Right lung (tissue), 10 donors: ENCODE measurements at places on chromosomes 6 and 20.

DNA sequence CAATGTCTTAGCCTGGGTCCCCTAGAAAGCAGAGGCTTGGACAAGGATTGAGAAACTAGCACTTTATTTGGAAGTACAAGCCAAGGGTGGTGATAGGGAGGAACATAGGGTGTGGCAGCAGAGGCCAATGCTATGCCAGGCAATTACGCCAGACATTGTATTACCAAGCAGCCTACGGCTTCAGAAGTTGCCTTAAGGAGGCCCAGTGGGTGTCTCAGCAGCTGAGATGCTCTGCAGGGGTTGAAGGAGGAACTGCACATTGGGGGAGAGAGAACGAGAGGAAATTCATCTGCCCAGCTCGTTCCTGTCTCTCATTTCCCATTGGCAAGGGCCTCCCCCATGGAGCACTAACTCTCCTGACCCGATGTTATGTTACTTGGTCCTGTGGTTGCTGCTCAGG, 859 bp downstream of the C20orf202 start:
- DNase-seq, result no peak

DNA sequence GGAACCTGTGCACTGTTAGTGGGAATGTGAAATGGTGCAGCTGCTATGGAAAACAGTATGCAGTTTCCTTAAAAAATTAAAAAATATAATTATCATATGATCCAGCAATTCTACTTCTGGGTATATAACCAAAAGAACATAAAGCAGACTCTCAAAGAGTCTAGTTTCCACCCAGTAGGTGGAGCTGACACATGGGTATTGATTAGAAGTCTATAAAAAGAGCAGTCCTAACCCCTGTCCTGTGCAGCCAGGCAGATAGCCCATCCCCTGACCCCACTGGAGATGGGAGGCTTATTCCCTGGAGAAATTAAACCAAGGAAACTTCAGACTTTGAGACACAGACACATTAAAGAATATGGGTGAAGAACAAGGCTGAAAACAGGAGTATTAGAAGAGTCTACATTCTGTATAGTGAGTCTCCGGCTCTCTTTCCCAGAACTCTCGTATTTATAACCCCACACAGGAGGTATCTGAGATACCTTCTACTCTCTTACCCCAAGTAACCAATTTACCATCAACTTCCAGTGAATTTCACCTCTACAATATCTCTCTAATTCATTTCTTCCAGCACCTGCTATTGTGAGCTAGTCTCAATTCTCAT, 92.3 kb downstream of the SEL1L2 start:
- no peak for DNase-seq

DNA sequence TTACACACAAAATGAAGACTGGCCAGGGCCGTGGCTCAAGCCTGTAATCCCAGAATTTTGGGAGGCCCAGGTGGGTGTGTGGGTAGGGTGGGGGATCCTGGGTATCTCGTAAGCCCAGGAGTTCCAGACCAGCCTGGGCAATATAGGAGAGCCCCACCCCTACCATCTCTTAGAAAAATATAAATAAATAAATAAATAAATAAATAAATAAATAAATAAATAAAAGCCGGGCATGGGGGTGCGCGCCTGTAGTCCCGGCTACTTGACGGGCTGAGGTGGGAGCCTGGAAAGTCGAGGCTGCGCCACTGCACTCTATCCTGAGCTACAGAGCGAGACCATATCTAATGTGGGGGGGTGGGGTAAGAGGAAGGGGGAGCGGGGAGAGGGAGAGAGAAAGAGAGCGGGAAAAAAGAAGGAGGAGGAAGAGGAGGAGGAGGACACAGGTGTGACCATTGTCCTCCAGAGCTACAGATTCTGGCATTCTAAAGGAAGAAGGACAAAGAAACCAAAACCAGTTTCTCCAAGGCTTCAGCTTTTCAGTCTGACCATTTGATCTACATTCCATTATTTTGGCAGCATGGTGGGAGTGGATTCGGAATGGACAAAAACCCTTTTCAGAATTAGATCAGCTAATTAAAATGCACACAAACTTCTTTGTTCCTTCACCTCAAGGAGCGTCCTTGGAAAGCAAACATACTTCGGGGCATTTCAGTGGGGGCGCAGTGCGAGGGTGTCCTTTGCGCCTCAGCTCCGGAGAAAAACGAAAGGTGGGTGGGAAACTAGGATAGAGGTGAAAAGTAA, 577 bp upstream of the C6orf141 start:
- DNase-seq, result no peak

DNA sequence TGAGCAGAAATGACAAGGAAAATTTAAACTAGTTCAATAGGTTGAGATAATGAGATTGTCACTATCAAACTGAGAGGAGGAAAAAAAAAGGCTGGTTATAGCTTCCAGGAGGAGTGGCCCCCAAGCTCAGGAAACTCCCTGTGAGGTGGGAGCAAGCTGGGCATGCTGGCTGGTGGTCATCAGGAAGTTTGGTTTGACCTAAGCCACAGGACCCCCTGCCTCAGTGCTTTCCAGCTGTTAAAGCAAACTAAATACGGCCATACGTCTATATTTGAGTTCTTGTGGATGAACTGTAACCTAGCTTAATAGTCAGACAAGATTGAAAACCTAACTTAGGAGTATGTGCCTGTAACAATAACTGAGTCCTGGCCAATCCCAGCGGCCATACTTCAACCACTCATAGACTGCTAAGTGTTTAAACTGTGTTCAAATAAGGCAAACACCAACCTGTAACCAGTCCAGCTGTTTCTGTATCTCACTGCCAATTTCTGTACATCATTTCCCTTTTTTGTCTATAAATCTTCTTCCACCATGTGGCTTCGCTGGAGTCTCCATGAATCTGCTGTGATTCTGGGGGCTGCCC, 24.6 kb upstream of the ZBTB24 start:
- DNase-seq, result no peak

DNA sequence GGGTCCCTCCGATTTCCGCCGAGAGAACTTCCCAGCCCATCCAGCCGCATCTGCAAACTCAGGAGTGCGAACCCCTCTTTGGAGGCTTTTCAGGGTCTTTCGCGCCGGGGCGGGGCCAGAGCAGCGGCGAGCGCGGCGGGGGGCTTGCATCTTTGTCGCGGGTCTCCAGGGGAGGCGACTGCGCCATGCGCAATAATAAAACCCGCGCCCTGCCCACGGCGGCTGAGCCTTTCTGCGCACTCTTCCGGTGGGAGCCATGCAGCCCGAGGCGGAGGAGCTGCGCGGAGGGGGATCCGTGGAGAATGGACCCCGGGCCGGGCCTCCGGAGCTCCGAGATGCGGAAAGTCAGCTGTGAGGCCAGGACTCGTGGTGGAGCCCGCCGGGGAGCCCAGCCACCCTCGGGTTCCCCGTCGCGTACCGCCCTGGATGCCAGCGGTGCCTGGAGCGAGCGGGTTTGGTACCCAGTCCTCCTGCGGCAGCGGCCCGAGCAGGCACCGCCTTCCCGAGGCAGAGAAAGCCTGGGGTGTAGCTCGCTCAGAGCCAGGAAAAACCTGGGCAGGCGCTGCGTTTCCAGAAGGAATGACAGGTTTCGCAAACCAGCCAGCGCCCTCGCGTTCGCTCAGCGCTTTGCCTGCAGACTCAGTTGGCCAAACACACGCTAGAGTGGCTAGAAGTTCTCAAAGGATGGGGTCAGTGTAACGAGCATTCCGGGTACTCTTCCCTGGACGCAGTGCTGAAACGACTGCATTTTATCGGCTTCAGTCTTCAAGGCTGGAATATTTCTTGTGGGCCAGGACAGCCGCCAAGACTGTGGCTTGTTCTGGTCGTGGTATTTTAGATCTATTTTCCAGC, 1.2 kb downstream of the AKAP12 start:
- DNase-seq, result peak; percentile 51

DNA sequence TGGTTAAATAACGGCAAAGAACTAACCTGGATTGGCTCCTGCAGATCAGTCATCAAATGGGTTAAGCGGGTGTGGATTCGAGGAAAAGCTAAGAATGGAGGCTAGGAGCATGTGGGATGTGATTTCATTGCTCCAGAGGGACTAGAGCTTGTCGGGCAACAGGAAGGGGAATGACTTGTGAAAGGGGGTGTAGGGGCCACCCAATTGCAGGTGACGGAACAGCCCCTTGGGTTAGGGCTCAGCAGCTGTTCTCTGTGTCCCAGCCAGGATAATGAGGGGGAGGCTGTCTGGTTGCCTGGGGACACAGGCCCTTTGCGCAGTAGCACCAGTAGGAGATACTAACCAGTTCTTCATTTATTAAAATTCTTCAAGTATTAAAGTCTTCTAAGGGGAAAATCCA, 25.0 kb upstream of the MRPS18A start:
- DNase-seq, result no peak

DNA sequence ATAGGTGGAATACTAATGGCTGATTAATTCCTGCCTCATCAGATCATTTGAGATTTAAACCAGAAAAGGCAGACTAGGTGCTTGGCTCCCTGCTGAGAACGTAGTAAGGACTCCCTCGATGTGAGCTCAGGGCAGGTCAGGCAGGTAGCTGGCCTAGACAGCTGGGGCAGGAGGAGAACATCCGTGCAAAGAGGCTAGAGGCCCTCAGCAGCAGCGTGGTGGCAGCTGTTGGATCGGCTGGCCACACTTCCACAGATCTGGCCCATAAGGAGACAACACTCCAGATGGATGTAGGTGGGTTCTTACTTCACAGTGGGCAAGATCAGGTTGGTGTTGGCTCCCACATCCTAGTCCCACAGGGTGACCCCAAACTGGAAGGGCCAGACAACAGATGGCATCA, 38.5 kb downstream of the EYA2 start:
- no peak for DNase-seq

DNA sequence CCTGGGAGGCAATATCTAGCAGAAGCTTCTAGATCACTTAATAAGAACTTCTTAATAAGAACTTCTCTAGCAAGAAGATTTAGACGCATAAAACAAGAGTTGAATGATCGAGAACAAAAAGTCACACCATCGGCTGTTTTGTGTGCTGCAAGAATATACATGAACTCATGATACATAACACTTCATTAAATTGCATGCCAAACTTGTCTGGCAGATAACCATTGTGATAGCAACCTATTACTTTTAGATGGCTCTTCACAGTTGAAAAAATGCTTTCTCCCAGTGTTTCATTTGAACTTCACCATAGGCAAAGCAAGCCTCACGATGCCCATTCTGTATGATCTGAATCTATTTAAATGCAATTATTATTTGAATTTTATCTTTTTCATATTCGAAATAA, 249.9 kb downstream of the CBLN4 start:
- DNase-seq, result peak; percentile 71

DNA sequence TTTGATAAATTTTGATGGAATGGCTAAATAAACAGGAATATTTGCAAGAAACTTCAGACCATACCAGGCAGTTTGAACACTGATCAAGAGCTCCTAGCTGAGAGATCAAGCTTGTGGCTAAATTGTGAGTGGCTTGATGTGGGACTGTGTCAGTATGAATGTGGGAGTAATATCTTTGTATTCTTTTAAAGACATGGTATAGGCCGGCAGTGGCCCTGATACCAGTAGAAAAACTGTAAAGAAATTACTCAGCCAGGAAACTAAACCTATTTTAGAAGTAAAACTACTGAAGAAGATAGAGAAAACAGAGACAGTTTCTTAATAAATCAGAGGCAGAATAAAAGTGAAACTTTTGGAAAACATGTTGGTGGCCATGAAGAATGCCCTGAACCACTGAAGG, 608.4 kb upstream of the SYNCRIP start:
- DNase-seq, result no peak

- DNase-seq, result no peak
Observed at GRCh38 chr6:36536873-36537547, 10.3 kb downstream of the STK38 start.

GRCh38 chr6:10460096-10460495, 45.2 kb upstream of the TFAP2A start:
- DNase-seq, result no peak

GRCh38 chr6:36131511-36132245, 1.4 kb downstream of the MAPK13 start:
- DNase-seq, result peak; percentile 55
